ENCODE measurements at places on chromosomes 16 and 17.
A peak's percentile ranks its signal among the peaks of the same experiment; 100 is the strongest.

GRCh38 chr17:32461498-32461852 lies 17.2 kb downstream of the PSMD11 start:
- DNase-seq, result no peak

DNA sequence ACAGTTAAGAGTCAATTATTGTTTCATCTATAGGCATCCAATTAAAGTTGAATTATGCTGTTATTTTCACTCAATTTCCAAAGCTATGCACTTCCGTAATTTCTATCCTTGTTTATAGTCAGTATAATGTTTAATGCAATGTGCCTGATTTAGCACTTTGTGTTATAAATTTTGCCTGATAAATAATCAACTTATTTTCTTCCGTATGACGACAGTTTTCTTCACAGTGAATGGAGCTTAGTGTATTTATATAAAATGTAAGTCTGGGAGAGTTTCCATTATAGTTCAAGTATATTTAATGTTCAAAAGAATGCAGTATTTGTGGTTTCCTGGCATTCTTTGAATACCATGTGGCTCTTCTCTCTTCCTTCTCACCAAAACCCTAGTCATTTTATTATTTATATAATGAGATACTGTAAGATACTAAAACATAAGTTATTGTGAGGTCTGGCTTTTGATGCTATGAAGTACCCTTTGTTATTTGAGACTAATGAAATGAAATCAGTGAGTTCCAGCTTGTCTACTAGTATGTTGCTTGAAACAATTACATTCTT lies 240.6 kb downstream of the PRKCA start:
- DNase-seq, result no peak

- no peak for DNase-seq
These were observed 2.3 kb downstream of the SLFN5 start for GRCh38 chr17:35245196-35245486.

DNA sequence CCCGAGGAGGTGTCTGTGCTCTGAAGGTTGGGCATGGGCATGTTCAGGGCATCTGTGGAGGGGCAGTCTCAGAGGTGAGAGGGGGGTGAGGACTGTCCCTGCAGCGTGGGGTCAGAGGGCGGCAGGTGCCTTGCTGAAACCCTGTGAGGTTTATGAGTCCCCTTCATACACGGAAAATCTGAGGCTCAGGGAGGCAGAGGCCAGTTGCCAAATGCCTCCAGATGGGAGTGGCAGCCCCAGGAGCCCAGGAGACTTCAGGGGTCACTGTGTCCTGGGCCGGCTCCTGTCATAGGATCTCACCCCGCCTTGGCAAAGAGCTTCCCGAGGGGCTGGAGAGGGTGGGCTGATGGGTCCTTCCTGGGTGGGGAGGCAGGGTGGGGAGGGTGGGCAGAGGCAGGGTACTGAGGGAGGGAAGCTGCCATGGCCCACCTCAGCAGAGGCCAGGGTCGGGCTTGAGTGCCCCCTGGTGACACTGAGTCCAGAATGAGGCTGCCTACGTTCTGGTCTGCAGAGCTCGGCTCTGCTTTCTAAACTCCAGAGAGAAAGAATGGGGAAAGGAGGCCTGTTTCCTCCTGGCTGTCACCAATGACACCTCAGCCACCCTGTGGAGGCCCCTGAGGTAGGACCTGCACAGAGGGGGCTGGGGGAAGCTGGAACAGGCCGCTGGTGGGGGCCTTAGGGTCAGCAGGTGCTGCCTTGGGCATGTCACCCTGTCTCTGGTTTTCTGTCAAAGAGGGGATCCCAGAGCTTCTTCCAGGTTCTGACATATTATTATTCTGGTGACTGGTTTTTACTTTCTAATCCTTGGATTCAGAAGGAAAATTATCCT lies 1.1 kb downstream of the LGALS9 start:
- no peak for DNase-seq

DNA sequence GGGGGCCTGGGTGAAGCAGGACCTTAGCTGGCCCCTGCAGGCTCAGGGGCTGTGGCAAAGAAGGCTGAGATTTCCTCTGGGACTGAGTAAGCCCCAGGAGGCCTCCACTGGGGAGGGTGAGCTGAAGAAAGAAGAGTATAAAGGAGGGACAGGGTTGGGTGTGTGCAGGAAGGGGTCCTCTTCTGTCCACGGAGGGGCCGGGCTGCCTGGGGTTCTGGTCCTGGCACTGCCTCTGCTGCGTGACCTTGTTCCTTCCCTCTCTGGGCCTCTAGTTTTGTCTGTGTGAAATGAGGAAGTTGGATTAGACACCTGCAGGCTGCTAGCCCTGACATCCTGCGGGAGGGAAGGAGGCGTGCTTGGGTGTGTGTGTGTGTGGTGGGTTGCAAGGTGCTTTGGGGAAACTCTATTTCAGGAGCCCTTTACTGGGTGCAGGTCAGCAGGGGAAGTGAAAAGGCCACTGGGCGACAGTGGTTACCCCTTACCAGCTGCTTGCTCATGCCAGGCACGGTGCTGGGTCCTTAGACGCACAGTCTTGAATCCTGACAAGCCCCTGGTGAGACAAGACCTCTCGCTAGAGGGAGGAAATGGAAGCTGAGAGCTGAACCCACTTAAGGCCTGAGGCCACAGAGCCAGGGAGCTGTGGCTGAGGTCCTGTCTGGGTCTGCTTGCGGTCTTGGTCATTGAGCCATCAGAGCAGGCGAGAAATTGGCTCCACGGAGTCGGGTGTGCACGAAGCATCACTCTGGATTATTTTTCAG lies 60.7 kb downstream of the OR1D5 start:
- DNase-seq, result no peak

DNA sequence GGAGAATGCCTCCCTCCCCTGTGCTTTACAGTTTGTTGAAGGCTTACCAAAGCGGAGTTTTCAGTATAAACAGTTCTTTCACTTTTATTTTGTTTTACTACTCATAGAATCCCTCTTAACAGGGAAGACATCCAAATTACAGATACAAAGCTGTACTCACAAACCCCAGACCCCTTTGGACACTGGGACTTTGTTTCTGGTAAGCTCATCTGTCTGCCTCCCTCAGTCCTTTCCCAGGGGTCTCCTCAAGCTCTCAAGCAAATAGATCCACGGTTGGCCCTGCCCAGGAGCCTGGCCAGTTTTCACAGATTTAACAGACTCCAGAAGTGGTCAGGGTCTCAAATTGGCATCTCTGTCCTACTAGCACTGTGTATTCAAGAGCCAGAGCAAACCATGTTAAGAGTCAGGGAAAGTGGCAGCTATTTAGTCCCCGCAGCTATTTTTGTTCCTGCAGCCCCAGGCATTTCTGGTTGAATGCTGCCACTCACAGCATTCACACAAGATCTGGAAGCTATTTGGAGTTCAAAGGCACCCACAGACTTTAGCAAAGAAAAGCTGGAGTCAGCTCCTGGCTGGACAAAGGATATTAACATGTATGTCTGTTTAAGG lies 54.2 kb downstream of the TMEM100 start:
- no peak for DNase-seq

DNA sequence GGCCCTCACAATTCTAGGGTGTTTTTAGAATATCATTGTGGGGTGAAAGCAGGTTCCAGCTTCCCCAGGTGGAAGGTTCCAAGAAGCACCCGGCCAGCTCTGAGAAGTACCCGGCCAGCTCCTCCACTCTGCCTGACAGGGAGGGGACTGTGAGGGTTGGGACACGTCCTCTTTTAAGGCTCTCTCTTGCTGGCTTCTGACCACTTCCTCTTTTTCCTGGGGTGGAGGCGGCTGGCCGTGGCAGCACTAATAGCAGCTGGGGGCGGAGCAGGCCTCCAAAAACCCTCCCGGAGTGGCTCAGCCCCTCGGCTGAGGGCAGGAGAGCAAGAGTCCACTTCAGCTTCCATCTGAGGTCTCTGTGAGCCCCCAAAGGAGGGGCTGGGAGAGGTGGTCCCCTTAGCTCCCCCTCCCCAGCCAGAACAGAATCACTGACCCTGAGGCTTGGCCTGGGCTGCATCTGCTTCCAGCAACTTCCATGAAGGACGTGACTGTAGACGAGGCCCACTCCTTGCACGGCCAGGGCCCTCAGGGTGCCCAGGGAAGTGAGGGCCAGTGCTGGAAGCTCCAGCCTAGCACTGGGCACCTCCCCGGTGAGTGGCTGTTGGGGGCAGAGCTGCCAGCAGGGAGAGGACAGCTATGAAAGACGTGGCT lies 26.7 kb upstream of the PLCG2 start:
- DNase-seq, result peak; percentile 10

GRCh38 chr16:69363281-69363717 lies 11.7 kb upstream of the TMED6 start:
- DNase-seq, result no peak

DNA sequence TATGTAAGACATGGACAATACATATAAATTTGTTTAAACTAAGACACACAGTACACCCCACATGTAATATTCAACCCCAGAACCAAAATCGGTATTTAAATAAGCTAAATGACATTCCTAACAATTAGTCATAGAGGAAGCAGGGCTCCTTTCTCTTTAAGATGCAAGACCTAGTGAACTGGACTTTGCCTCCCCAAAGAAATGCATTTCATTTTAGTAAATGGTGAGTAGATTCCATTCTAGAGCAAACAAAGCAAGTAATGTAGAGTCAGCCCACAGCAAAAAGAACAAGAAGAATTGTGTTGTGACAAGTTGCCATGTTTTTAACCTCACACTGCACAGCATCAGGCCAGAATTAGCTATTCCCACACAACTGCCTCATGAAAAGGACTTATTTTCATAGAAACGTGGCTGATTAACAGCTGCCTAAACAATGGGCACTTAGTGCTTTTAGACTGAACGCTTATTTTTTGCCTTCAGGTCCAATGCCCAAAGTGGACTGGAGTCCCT lies 14.4 kb downstream of the DNAJC7 start:
- no peak for DNase-seq

- DNase-seq, result no peak
These were observed 33.9 kb downstream of the NGFR start for GRCh38 chr17:49528966-49529365.

GRCh38 chr17:78104540-78104941 lies 24.0 kb downstream of the TMC6 start:
- DNase-seq, result no peak

DNA sequence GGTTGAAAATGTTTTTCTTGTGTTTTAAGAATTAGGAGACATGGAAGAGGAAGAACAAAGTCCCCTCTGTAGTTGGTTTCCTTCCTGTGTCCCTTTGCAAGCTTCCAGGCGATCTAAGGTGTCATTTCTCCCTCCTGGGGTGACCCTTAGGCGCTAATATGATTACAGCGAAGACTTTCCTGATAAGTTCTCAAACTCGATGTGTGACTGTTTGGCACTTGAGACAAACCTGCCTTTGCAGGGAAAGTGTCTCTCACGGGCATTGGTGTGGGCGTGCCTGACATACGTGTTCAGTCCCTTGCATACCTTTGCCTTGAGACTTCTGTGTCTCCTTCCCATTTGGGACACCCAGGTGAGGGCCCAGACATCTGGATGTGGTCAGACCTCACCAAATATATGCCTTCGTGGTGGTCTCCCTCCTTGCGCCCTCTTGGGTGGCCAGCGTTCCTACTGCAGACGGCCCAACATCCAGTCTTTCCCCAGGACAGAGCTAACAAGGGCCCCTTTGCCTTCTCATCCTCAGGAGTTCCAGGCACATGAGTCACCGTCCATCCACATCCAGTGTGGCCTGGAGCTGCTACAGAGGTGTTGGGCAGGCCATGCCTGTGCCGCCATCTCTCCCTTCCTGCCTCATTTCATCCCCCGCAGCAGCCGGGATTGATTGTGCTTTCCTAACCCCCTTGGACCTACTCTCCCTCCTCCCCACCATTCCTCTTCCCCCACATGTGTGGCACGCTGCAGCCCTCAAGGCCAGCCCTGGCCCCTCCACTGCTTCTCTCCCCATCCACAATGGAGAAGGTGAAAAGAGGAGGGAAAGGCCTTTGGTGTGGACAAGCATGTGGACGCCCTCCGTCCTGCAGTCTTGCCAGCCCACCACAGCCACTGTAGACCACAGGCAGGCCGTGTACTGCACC lies 3.1 kb upstream of the JPT2 start:
- DNase-seq, result no peak

DNA sequence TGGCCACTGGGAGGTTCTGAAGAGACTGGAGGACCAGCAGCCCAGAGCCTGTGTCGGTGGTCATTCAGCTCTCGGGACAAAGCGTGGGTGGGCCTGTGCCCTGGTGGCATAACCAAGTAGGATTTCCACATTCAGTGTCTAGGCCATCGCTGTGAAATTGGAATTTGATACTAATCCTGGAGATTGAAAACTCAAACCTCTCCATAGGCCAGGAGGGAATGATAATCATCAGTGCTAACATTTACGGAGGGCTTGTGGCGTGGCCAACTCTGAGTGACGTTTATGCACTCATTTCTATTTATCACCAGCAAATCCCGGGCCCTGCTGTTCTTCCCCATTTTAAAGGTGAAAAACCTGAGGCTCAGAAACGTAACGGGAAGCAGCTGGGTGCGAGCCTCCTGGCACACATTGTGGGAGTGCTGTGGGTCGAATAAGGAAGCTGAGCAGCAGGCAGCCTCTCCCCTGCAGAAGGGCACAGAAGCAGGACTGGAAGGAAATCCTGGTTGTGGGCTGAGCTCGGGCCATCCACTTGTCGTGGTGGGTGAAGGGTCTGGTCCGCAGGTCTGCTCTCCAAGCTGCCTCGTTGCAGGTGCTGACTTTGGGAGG lies 33.1 kb downstream of the RAI1 start:
- DNase-seq, result no peak

DNA sequence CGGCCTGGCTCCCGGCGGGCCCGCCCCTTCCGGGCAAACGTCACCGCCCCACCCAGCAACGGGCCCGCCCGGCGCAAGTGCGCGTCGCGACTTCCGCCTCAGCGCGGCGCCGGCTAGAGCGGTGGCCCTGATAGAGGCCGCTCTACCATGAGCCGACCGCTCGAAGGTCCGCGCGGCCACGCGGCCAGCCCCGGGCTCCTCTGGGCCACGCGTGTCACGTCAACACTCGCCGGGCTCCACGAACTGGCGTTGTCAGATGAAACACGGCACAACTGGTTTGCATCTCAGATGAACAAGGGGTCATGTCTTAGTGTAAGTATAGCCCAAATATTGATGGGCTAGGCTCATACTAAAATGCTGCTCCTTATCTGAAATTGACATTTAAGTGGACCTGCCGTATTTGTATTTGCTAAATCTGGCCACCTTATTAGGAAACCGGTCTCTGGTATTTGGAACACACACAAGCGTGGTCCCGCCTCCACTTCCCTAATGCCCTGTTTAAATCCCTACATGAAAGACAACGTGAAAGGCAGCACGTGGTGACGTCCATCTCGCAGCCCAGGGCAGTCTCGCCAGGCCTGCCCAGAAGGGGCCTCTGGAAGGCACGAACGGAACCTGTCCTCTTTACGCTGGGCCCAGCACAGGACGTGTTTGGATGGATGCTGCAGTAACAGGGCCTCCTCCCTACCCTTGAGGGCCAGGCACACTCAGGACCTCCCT lies at the start of gene ZNF598:
Gene ZNF598, minus strand, starts transcription at position 31 of the 720 bp plus-strand sequence.
- peak; percentile 18 for DNase-seq

DNA sequence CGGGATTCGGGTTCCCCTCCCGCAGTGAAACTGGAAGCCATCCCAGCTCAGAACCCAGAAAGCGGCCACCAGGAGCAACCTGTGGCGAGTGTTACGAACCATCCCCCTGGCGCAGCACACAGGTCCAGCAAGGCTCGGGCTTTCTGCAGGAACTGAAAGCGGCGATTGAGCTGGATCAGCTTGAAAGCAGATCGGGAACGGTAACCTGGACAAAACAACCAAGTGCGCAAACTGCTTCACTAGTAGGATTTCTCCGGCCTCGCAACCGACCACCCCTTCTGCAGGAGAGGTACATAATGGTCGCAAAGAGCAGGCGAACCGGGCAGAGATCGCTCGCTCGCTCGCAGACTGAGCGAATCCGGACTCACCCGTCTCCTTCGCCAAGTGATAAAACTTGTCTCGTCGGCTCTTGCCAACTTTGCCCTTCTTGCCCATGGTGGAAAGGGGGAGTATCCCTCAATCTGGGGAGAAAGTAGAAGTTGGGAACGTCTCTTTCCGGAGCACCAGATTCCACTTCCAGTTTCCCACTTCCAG lies 696 bp upstream of the PSMC5 start:
- no peak for DNase-seq

Measured in NCI-H526 (cell line).